ENCODE measurements at places on chromosomes 5 and 9.

DNA sequence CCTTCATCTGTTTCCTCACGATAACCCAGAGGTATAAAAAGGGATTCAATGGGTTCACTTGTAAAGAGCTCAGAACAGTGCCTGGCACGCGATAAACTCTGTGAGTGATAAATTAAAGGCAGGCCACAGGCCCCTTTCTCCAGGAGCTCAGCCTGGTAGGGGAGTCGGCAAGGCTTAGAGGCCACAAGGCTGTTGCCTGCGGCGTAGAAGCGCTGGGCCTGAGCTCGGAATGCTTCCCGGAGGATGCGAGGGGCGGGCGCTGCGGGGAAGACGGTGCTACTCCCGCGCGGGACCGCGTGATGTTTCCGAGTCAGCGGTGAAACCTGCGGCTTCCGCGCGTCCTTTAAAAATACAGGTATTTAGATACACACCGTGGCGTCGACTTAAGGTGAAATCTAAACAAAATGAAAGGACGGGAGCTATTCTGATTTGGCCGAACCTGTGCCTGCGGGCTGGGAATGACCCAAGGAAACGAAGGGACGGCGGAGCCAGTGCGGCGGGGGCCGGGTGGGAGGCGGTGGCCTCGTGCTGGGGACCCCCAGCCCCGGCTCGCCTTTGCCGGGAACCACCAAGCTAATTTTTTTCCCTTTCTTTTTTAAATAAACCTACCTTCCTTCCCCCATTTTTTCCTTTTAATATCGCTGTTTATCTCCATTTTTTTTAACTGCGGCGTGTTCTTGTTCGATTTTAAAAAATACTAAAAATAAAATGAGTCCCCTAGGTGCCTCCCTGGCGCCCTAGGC lies 6.2 kb downstream of the NKX2-5 start:
- no peak for DNase-seq

DNA sequence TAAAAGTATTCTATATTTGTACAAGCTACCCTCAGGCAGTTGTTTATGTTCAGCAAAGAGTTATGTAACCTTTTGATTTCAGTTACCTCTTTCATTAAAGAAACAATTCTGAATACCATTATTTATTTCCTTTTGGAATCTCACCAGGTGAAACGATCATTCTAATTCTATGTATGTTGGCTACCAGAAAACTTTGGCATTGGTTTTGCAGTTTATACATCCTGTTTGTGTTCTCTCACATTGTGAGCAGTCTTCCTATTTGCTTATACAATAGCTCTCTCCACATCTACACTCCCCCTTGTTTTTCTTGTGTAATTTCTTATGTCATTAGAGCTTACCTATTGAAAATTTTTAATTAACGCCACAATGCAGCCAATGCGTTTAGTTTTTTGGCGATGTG lies 276.0 kb upstream of the MPDZ start:
- peak; percentile 9 for DNase-seq

DNA sequence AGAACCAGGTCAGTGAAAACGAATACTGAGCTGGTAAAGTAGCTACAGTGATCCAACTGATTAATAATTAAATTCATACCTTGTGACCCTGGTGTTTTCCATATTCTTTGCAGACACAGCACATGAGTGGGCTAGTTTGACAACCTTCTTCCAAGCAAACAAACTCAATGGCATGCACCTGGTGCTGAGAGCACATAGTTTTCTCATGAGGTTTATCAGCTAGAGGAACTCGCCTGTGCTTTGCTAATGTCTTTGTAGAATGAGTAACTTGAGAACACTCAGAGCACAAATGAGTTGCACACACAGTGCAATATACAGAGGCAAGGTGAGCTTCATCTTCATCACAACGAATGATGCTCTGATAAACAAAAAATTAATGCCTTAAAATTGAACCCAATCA lies 12.6 kb downstream of the TRIM23 start:
- DNase-seq, result no peak

GRCh38 chr9:23814243-23814642 lies 11.8 kb downstream of the ELAVL2 start:
- no peak for DNase-seq

- no peak for DNase-seq
Observed at GRCh38 chr5:36273809-36274526, 27.7 kb downstream of the RANBP3L start.

- DNase-seq, result no peak
Observed at GRCh38 chr9:14190240-14190639, 123.7 kb downstream of the NFIB start.
